Activated CD8-positive, alpha-beta memory T cell treated with anti-CD3 and anti-CD28 coated beads for 4 hours (primary cell): ENCODE measurements at places on chromosomes 7 and 10.

DNA sequence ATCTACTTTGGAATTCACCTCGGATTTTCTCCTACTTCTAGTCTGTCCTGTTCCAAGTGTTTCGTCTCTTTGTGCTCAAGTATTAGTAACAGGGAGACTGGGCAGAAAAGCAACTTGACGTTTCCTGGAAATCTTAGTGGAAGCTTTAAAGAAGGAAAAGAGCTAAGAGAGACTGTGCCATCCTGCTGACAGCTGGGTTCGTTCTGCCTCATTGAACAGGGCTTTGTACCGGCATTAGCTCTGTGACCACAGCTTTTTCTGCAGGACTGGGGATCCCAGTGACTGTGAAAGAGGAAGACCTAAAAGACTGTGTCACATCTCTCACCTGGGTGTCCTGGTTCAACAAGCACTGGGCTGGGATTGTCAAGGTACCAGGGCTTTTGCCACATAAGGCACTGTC, 70.8 kb upstream of the CDCA7L start:
- DNase-seq, result no peak

GRCh38 chr7:50731703-50732582, 50.8 kb downstream of the GRB10 start:
- DNase-seq, result no peak

GRCh38 chr10:17787087-17787961, 21.8 kb upstream of the MRC1 start:
- DNase-seq, result no peak

DNA sequence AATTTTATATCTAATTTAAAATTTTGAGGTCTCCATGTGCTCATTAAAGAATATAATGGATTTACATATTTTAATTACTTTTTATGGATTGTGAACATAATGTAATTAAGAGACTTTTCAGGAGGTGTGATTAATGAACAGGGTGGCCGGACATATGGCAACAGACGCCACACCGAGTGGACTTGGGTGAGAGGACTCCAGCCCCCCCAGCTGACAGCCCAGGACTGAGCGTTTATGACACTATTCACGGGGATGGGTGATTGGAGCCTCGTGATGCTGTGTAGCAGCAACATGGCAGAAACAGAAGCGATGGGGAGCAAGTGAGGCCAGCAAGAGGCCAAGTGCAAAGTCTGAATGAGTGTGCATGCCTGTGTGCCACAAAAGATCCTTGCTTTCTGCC, 1176.9 kb downstream of the TYW1 start:
- no peak for DNase-seq

DNA sequence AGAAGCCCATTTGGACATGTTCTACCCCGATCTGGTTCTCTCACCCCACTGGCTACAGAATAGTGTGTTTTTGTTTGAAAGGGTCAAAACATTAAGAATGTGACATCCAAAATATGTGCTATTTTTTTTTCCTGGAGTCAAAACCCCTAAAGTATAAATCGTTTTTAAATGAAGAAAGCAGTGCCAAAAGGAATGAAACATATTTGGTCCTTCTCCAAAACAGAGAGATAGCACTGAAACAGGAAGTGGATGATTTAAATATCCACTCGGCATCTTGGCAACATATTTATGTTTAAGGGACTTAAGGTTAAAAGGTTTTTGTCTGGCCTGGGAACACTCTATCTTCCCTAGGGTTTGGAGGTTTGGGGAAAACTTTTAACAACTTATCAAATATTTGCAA, 32.3 kb downstream of the CALD1 start:
- no peak for DNase-seq

GRCh38 chr7:954330-955238, at the start of gene ADAP1:
Gene ADAP1 (minus strand): TSS chr7:954680. CDS start chr7:954477, 203 bp downstream.
- DNase-seq, result no peak

DNA sequence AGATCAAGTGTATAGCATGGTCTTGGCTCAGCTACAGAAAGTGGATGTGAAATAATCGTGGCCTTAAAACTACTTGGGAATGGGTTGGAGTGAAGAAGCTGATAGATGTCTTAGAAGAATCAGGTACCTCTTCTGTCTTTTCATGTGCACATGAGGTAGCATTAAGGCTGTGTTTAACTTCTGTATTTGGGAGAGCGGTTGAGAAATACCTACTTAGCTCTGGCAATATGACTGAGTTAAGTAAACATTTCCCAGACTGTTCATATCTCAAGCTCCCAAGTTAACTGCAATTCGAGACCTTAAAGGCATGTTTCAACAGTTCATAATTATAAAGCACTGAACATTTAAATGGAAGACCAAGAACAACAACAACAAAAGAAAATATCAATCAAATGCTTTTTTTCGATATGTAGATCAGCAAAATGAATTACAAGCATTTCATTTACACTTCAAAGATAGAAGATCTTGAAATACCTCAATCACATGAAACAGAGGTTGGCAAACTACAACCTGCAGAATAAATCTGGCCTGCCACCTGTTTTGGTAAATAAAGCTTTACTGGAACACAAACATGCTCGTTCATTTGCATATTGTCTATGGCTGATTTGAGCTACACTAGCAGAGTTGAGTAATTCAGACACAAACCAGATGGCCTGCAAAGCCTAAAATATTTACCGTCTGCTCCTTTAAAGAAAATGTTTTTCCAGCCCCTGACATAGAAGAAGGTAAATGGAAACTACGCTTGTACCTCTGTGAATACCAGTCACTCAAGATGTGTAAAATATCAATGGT, 337.1 kb upstream of the GLI3 start:
- DNase-seq, result no peak

DNA sequence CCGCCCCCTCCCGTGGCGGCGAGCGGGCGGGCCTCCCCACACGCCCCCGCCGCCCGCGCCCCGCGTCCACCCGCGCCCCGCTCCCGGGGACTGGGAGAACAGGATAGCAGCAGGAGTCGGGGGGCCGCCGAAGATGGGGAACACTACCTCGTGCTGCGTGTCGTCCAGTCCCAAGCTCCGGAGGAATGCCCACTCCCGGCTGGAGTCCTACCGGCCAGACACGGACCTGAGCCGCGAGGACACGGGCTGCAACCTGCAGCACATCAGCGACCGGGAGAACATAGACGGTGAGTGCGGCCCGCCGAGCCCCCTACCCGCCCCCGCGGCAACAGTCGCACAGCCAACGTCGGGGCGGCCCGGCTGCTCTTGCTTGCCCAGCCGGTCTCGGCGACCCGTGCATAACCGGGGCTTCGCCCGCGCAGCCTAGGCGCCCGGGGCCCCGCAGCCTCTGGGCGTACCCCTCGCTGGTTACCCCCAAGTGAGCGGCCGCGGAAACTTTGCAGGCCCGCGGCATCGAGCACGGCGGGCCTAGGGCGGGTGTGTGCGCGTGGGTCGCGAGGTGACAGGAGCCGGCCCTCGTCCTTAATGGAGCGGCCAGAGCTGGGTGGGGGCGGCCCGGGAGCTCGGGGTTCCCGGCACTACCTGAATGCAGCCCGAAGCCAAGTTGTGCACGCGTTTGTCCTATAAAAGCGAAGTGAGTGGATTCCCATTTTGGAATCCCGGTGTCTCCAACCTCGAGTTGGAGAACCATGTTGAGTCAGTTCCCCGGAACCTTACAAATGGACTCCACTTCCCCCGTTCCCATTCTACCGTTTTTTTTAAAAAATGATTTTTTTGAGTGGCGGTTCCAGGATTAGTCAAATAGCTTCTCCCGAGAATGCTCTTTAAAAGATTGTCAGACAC, 863 bp downstream of the CCNY start:
- DNase-seq, result no peak

DNA sequence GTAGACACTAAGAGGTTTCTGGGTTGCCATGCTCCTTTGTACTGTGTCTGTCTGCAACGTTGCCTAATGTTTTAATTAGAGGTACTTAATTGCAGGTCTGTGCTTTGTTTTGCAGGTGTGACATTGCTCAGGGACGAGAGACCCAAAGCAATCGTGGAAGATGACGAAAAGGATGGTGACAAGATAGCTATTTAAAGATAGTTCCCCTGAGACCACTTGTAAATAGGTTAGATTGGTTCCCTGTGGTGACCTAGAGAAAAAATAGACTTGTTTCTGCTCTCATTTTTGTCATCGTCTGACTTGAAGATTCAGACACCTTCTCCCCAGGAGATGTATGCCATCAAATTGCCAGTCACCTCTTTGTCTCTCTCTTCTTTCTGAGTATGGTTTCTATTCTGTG, 20.1 kb downstream of the PPP1R17 start:
- no peak for DNase-seq

- DNase-seq, result no peak
Observed at GRCh38 chr7:105760551-105761447, 115.6 kb downstream of the ATXN7L1 start.

GRCh38 chr7:148391591-148391990, 199.0 kb upstream of the C7orf33 start:
- DNase-seq, result no peak

GRCh38 chr10:3763852-3764625, 21.0 kb downstream of the KLF6 start:
- DNase-seq, result no peak

DNA sequence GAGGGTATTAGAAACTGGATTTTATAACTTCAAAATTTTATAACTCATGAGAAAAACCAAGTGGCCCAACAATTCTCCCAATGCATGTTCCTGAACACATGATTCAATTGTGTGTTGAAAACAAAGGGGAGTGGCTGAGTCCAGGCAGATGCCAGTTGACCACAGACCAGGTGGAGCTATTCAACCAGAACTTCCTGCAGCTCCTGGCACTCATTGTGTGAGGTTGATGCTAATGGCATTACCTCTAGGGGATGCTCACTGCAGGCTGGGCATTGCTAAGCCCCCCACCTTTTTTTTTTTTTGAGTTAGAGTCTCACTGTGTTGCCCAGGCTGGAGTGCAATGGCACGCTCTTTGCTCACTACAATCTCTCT, 20.3 kb downstream of the MYOF start:
- DNase-seq, result no peak

DNA sequence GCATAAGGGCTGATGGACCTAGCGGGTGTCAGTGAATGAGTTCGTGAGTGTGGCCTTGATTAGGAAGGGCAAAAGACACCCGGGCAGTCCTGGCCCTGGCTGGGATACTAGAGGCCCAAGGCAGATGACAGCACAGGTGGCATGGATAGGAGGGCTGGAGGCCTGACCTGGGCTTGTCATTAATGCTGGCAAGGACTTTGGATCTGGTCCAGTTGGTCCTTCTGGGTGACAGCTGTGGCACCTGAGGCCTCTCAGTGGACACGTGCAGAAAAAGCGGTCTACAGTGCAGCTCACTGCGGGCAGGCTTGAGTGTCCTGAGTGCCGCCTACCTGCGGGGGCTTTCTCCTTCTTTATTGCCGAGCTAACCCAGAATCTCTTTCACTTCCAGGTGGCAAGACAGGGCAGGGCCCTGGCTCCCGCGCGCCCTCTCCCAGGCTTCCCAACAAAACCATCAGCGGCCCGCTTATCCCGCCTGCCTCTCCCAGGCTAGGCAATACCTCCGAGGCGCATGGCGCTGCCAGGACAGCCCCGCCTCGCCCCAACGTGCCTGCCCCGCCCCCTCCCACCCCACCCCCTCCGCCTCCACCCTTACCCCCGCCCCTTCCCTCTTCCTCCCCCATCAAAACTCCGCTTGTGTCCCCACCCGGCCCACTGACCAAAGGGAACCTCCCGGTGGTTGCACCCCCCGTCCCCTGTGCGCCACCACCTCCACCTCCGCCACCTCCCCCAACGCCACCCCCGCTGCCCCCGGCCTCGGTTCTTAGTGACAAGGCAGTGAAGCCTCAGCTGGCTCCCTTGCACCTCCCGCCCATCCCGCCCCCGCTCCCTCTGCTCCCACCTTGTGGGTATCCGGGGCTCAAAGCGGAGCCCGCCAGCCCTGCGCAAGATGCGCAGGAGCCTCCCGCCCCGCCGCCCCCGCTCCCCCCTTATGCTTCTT, 77.4 kb downstream of the WIPF3 start:
- no peak for DNase-seq

GRCh38 chr10:51425431-51425830, 274.0 kb downstream of the CSTF2T start:
- DNase-seq, result no peak

DNA sequence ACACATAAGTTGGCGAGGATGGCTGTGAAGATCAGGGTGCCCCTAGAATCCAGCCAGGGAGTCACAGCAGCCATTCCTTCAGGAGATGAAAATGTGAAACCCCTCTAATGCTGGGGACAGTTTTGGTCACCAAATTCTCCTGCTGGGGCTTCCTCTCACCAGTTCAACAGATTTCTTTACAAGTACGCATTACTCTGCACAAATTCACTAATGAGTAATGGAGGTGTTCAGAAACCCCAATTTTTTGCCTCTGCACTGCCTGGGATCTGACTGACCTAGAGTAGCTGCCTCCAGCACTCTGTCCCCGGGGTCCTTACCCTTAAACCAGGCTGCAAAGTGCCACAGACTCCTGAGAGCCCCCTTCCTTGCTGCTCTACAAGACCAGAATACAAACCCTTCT, 16.1 kb downstream of the TRPV5 start:
- DNase-seq, result no peak

- DNase-seq, result no peak
Observed at GRCh38 chr7:148919859-148920258, 35.8 kb upstream of the EZH2 start.

DNA sequence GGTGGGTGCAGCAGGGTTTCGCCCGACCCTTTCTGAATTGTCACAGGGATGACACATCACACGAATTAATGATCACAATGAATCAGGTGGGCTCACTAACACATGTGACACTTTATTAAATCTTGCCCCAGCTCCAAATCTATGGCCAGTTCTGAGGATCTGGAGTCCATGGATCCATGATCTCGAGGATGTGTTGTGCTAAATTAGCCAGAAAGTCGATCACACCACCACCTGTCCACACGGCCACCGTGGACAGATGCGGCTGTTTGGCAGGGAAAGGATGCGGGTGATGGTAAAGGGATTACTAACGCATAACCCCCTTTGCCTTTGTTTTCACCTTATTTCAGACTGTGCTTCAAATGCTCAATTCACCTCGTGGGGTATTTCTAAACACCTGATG, 96.4 kb downstream of the COBL start:
- no peak for DNase-seq
